NCI-H1105 treated with DMSO at 0.1 percent for 48 hours (cell line): ENCODE measurements at places on chromosomes 6 and 20.

GRCh38 chr6:47134476-47135189, 92.5 kb upstream of the ADGRF1 start:
- DNase-seq, result peak; percentile 70

GRCh38 chr6:151576633-151577032, 82.8 kb downstream of the CCDC170 start:
- no peak for DNase-seq

GRCh38 chr6:139520321-139520768, 145.9 kb upstream of the CITED2 start:
- DNase-seq, result no peak

GRCh38 chr6:99031957-99032356, 84.2 kb upstream of the FBXL4 start:
- no peak for DNase-seq

- DNase-seq, result no peak
Measured at GRCh38 chr20:57420571-57421252, 29.5 kb downstream of the RBM38 start.

- peak; percentile 94 for DNase-seq
Measured at GRCh38 chr6:18663011-18663410, 275.9 kb downstream of the RNF144B start.

- peak; percentile 71 for DNase-seq
Measured at GRCh38 chr20:46965477-46965876, 70.8 kb downstream of the EYA2 start.
